Hematopoietic multipotent progenitor cell (in vitro differentiated cells): ENCODE measurements at places on chromosomes 12 and 14.

GRCh38 chr14:40204441-40205175 lies 772.4 kb upstream of the FBXO33 start:
- no peak for DNase-seq

- DNase-seq = no peak
Observed at GRCh38 chr14:60326274-60326673, 77.3 kb downstream of the PPM1A start.

- no peak for DNase-seq
Observed at GRCh38 chr12:132474237-132474741, 15.7 kb upstream of the FBRSL1 start.

DNA sequence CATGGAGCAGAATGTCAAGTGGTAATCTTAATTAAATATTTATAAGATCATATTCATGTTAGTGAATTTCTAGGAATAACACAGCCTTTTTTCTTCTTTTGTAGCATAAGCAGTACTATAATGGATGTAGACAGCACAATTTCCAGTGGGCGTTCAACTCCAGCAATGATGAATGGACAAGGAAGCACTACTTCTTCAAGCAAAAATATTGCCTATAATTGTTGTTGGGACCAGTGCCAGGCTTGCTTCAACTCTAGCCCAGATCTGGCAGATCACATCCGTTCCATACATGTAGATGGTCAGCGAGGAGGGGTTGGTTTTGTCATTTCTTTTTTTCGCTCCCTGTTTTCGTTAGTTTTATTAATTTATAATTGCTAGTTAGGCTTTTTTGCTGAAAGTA lies 23.1 kb downstream of the AEBP2 start:
- DNase-seq = no peak

DNA sequence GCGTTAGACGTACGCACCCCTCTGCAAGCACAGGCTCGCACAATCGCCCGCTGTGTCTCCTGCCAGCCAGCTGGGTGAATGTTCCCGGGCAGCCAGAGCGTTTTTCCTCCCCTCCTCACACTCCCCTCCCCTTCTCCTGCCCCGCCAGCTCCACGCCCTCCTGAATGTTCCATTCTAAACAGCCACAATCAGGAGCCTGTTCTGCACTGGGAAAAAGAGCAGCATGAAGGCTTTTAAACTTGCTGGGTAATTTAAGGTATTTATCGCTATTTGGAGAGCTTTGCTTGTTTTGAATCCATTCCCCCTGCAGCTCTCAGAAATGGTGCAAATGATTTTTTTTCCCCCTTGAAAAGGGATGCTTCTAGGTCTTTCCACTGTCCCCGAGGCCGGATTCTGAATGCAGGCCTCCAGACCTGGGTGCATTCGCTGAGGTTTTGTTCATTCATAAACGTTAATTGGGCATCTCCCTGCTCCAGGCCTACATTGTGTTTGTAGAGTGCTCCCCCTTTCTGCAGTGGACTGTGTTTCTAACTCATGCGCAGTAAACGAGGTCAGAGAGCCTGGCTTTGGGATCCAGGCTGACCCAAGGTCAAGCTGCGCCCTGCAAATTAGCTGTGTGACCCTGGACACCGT lies 212.5 kb downstream of the CHST11 start:
- no peak for DNase-seq

GRCh38 chr12:57455374-57456144 lies 452 bp downstream of the INHBE start:
- no peak for DNase-seq

DNA sequence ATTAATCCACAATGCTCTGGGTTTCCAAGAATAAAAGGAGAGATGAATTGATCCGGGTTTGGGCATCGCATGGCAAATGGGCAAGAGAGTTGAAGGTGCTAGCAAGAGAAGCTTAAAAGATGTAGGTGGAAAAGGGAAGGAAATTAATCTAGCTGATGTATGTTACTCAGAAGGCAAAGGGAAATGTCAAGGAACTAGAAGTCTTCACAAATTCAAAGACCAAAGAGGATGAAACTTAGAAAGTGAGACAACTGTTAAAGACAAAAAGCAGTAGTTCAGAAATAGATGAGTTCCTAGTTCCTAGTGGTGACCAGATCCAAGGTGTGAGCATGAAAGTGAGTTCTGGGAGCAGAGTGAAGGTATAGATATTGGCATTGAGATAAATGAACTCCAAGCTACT lies 228.3 kb downstream of the SEC23A start:
- no peak for DNase-seq

DNA sequence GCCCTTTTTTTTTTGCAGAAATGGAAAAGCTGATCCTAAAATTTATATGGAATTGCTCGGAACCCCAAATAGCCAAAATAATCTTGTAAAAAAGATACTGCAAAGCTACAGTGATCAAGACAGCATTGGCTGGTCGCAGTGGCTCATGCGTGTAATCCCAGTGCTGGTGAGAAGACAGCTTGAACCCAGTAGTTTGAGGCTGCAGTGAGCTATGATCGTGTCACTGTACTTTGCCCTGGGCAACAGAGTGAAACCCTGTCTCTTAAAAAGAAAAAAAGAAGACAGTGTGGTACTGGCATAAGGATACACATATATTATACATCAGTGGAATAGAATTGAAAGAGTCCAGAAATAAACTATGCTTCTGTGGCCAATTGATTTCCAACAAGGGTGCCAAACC lies 5.4 kb downstream of the ITGB7 start:
- no peak for DNase-seq

DNA sequence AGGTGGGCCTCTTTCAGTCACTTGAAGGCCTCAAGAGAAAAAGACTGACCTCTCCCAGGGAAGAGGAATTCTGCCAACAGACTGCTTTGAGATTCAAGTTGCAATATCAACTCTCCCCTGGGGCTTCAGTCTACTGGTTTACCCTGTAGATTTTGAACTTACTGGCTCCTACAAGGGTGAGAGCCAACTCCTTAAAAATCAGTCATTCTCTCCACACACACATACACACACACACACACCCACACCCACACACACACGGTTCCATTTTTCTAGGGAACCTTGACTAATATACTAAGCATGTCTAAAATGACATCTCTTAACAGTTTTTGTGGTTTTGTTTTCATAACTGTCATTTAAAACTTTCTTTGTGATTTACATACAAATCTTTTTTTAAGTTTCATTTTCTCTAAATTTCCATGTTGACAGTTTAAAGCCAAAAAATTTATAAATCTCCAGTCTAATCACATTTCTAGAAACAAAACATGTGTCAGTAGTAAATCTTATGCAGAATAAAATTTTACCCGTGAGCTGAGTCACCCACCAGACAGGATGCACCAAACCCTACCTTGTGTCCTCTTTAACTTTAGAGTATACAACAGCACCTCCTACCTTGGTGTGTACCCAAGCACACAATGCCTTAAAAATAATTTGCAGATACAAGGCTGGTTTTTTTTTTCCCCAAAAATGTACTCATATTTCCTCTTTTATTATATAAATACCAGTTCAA lies 394.6 kb downstream of the AEBP2 start:
- no peak for DNase-seq

GRCh38 chr12:26688344-26688904 lies 144.6 kb downstream of the ITPR2 start:
- DNase-seq = no peak

- peak; percentile 65 for DNase-seq
Observed at GRCh38 chr12:92593734-92594402, 108.9 kb upstream of the PLEKHG7 start.
